ENCODE measurements at places on chromosomes 1 and 21.

GRCh38 chr1:94104776-94105580, 16.0 kb downstream of the ABCA4 start:
- no peak for DNase-seq

GRCh38 chr1:118429856-118430255, 244.8 kb upstream of the SPAG17 start:
- DNase-seq = no peak

DNA sequence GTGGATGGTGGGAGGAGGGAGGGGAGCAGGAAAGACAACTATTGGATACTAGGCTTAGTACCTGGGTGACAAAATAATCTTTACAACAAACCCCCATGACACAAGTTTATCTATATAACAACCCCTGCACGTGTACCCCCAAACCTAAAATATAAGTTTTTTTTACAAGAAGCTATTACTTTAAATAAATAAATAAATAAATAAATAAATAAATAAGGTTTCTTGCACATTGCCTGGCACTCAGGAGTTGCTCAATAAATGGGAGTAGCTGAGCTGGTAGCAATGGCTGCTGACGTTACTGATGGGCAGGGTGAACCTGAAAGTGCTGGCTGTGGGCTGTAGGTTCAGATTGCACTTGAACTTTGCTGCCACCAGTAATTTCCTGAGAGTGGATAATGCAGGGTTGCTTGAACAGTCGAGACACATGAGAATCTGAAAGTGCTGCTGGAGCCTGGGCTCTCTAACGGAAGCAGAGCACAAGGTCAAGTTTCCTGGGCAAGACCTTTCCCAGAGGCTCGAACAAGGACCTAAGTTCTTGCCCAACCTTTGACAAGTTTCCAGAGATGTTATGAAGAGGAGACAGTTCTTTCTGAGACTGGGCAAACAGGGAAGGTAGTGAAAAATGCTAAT, 14.8 kb upstream of the KCNE2 start:
- no peak for DNase-seq

- no peak for DNase-seq
Measured at GRCh38 chr1:25675729-25676476, 59.3 kb downstream of the MAN1C1 start.

- DNase-seq = no peak
Measured at GRCh38 chr1:233269656-233270055, 25.9 kb downstream of the PCNX2 start.

DNA sequence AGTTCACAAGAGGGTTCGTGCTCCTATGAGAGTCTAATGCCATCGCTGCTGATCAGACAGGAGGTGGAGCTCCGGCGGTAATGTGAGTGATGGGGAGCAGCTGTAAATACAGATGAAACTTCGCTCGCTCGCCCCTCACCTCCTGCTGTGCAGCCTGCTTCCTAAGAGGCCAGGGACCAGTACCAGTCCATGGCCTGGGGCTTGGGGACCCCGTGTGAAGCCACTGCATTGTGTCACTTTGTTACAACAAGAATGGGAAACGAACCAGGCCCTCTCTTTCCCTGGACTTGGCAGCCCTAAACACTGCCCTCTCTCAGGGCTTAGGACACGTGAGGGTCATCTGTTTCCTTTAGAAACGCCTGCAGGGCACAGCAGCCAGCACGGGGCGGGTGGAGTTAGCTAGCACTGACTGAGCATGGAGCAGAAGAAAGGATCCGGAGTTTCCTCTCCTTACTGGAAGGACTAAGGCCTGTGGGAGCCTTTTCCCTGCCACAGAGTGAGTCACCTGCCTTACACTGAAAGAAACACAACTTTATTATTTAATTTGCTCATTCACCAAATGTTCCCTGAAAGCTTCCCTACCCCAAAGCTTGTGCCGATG, 185.2 kb upstream of the TMEM51 start:
- no peak for DNase-seq

GRCh38 chr1:77100875-77101274, 118.4 kb downstream of the PIGK start:
- no peak for DNase-seq

DNA sequence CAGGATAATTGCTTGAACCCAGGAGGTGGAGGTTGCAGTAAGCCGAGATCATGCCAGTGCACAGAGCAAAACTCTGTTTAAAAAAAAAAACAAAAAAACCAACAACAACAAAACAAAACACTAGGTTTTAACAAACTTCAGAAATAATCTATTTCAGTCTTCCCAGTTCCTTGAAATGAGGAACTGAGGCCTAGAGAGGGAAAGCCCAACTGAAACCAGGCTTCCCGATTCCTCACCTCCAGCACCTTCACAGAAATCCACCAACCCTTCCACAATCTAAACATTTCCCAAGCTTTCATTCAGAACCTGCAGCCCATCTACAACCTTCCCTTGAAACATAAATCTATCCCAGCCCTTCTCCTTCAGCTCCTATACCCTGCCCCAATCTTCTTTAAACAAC, 612 bp upstream of the CD52 start:
- no peak for DNase-seq

DNA sequence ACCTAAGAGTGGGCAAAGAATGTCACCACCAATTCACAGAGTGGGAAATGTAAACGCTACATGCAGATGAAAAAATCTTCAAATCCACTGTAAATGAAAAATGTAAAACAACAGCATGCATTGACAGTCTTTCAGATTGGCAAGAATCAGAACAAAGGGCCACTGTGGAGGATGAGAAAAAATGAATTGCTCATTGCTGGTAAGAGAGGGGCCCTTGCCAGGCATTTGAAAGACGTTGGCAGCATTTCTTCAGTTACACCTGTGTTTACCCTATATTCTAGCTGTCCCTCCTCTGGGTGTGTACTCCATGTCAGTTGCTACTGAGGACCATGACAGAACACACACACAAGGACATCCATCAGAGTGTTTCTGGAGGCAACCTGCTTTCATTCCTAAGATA, 25.8 kb upstream of the AADACL3 start:
- DNase-seq = no peak

DNA sequence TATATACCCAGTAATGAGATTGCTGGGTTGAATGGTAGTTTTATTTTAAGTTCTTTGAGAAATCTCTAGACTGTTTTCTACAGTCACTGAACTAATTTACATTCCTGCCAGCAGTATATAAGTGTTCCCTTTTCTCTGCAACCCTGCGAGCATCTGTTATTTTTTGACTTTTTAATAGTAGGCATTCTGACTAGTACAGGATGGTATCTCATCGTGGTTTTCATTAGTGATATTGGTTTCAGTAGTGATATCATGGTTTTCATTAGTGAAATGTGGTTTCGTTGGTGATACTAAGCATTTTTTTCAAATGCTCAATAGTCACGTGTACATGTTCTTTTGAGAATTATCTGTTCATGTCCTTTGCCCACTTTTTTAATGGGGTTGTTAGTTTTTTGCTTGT, 316.8 kb downstream of the PTBP2 start:
- no peak for DNase-seq

DNA sequence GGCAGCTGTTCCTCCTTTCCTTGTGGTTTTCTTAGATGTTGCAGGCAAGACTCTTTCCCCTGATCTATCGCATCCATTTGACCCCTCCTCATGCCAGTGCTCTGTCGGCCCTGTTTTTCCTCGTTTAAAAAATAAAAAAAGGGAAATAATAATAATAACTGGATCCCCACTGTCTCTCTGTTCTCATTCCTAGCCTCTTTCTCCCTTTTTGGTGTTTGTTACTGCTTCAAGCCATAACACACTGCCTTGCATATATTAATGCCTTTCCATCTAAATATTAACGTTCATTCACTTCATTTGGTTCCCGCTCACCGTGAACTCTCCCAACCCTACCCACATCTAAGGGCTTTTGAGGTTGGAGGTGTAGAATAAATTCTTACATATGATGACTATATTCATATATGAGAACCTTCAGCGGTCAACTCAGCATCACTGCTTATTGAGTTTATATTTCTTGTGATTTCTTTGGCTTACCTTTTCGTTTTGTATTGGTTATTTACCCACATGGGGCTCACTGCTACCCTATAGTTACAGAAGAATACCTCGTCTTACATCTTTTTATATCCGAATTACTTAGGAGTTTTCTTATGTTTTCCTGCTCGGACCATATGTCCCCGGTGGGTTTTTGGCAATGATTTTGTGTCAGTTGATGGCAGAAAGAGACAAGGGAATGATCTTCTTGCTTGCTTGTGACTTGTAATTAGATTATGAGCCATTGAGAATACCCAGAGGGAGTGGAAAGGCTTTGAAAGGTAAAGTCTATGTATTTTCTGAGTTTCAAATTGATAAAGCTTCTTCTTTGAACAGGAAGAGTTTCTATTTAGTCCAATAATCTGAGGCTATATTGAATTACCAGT, 805 bp downstream of the ATG4C start:
- DNase-seq = no peak

- DNase-seq = no peak
Measured at GRCh38 chr1:204493984-204494280, 673 bp downstream of the PIK3C2B start.

DNA sequence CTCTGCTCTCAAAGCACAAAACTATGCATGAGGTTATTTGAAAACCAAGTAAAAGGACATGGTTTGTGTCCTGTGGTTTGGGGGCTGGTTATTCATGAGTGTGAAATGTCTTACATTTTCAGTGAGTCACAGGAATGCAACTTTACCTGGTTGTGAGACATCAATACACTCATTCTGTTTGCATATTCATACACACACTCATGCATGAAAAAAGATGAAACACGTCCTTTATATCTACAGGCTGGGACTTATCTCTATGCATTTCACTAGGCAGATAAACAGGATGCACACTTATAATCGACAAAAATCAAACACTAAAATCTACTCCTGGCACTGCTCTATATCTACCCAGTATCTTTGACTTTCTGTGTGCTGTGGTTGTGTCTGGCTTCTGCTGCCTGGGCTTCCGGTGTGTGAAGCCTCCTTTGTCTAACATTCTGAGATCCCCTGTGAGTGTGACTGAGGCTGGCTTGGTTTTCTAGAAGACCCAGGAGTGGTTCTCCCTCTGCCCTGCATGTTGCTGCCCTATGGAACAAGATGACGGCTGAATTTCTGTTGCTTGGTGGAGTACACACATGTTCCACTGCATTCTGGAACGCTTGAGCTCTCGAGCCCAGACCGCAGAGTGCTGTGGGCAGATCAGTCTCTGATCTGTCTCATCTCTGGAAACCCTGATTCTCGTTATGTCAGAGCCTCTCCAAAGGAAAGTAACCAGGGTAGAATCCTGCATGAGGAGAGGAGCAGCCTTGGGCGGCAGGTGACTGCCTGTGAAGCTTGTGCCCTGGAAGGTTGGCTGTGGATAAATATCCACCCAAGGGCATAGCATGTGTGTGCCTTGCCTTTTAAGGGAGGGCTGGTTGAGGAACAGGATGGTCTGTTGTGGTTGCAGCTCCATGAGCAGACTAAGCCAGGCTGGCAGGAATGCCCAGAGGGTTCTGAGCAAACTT, 19.7 kb upstream of the FASLG start:
- DNase-seq = no peak

GRCh38 chr1:44803312-44804095, 3.3 kb downstream of the PLK3 start:
- DNase-seq = no peak

DNA sequence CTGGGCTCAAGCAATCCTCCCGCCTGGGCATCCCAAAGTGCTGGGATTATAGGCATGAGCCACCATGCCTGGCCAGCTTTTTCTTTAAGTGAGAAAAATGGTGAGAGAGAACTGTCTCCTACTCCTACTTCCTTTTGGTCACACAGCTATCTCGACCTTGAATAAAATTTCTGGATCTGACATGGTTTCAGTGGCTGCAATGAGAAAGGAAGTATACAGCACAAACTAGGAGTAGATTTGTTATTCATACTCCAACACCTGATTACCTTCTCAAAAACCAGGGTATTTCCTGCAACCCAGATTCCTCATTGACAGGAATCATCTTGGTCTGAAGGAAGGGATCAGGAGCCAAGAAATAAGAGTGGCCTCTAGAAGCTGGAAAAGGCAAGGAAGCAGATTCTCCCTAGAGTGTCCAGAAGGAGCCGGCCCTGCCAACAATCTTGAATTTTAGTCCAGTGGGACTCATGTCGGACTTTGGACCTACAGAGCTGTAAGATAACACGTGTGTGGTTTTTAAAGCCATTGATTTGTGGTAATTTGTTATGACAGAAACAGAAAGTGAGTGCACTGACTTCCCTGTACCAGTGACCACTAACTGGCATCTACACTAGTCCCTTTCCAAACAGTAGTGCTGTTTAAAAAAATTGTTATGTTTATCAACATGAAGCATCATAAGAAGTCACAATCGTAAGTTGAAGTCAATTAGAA, 516.6 kb downstream of the SMYD3 start:
- DNase-seq = no peak

DNA sequence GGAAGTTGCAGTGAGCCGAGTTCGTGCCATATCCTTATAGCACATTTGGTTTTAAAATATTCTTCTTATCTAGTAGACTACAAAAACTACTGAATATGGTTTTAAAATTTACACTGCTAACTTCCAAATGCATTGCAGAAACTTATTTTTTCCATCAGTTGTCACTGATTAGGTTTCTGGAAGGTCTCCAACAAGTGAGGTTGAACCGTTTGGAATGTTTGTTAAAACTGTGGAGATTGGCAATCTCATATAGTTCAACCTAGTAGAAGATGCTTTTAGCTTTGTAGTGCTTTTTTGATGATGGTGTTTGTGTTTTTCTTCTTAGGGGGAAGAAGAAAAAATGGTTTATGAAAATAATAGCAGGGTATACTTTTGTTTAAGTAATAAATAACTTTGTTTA, 12.9 kb downstream of the CENPF start:
- no peak for DNase-seq

DNA sequence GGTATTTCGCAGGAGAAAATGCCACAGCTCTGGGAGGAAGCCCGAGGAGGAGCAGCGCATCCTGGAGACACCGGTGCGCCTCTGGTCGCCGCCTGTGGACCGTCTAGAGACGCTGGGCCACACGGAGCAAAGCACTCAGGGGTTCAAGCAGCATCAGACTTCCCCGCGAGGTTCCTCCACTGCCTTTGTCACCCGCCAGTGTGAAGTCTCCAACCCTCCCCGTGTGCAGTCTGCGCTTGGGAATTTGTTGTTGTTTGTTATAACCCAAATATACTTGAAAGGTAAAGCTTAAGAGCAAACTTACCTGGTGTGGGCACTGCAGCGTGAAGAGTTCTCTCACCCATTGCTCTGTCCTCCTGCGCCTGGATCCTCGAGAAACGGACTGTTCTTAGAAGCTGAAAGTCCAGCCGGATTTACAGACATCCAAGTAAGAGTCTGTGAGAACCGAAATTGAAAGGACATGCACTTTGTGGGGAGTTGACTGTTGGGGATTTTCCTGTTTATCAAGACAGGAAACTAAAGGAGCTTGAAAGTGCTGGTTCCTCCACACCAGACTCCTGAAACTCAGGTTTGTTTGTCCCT, at the start of gene GBP4:
Gene GBP4 (minus strand): TSS at position 452 of the 582 bp plus-strand sequence. CDS start 108 bp downstream, at position 344.
- DNase-seq = no peak

DNA sequence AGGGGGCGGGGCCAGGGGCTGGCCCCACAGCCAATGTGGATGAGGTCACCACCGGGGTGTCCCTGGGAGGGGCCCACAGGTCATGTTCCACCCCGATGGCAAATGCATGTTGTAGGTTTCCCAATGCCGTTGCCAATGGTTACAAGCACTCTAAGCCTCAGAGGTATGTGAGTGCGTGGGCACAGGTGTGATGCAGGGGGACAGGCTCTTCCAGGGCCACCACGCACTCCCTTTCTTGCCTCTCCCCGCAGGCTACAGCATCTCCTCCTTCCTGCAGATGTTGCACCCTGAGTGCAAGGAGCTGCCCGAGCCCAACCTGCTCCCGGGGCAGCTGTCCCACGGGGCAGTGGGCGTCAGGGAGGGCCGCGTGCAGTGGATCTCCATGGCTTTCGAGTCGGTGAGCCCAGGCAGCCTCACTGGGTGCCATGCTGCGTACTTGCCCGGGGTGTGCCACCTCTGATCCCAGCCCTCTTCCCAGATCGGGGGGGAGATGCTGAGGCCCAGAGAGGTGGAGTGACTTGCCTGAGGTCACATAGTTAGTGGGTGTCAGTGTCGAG, 52.4 kb downstream of the DISP3 start:
- no peak for DNase-seq
